ENCODE measurements at places on chromosomes 6 and 20.

- DNase-seq: no peak
Observed at GRCh38 chr6:21436625-21437024, 156.9 kb upstream of the SOX4 start.

DNA sequence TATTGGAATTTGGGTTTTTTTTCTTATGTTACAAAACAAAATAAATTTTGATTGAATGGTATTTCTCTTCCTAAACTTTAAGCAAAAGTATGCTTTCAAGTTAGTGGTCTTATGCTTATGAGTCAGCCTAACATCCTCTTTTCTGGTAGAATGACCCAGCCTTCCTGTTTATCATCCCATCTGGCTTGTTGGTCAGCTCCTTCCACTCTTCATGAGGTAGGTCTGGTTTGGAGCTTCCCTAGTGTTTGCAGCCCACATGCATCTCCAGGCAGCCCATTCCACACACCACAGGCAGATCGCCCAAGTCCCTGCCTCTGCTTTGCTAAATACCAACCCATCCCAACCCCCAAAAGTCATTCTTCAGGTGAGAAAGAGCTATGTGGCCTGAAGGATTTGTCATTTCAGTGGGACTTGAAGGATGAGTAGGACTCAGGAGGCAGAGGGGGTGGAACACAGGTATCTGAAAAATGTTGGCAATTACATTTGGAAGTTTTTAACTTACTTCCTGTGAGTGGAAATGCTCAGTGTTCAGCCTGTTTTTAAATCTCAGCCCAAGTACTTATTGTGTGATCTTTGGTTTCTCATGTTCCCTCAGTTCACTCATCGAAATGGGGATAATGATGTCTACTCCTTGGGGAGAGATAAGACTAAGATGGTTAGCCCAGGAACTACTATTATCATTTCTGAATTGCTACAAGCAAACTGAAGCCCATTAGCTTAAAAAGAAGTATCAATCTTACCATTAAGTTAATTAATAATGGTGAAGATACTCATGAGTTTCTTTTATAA is 294.0 kb downstream of the ADGB start:
- no peak for DNase-seq

DNA sequence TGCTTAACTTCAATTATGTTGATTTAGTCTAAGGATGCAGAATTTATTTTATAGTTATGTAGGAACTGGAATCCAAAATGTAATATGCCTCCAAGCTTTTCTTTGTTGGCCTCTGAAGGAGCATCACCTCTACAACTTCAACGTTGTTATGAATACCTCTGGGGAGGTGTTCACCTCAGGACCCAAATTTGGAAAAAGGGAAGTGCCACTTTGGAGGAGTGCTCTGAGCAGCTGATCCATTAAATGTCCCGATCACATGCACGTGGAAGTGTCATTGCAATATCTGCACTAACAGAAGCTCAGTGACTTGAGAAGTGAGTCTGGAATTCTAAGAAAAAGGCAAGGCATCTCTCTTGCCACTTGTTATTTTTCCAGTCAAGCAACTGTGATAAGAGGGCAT is 22.2 kb upstream of the SLC17A3 start:
- DNase-seq: no peak

GRCh38 chr6:126524811-126525326 is 185.0 kb downstream of the CENPW start:
- no peak for DNase-seq

DNA sequence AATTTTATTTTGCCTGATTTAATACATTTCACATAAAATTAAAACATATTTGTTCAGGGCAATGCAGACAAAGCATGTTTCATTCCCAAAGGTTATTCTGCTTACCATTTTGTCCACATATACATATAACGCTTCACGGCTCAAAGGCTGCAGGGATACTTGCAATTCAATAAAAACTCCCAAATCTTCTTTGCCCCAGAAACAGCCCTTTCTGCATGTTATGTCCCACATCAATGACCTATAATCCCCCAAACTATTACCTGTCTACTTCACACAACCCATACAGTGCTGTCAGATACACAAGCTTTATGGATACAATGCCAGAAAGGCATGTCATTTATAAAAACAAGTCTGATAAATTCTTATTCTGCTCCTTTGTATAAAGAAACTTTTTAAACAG is 20.2 kb downstream of the SNX5 start:
- no peak for DNase-seq

- no peak for DNase-seq
Observed at GRCh38 chr20:58841539-58842264, 9.0 kb downstream of the GNAS-AS1 start.

- no peak for DNase-seq
Observed at GRCh38 chr6:111652156-111652555, 46.5 kb upstream of the TRAF3IP2 start.

- no peak for DNase-seq
Observed at GRCh38 chr6:109743739-109744138, 52.6 kb downstream of the FIG4 start.

GRCh38 chr6:157282284-157282683 is 41.0 kb downstream of the TMEM242 start:
- no peak for DNase-seq

- no peak for DNase-seq
Observed at GRCh38 chr6:87333591-87334181, 4.6 kb upstream of the GJB7 start.

GRCh38 chr6:87944541-87944954 is 103.1 kb upstream of the SPACA1 start:
- DNase-seq: peak; percentile 71

- no peak for DNase-seq
Observed at GRCh38 chr6:15246217-15246665, 372 bp downstream of the JARID2 start.

DNA sequence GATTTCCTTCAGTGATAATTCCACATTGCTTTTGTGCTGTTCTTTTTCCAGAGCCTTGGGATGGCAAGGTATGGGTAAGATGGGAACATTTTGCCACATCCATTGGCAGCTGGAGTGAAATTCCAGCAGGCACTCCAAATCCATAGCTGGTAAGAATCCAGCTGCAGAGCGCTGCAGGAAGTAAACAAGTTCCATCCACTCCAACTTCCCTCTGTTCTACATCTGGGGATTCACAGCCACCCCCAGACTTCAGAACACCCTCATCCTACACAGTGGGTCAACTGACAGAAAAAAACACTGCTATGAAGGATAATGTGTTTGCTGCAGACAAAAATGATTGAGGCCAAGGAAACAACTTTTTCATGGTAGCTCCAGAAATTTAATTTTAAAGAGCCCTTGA is 747.8 kb downstream of the MAFB start:
- no peak for DNase-seq

DNA sequence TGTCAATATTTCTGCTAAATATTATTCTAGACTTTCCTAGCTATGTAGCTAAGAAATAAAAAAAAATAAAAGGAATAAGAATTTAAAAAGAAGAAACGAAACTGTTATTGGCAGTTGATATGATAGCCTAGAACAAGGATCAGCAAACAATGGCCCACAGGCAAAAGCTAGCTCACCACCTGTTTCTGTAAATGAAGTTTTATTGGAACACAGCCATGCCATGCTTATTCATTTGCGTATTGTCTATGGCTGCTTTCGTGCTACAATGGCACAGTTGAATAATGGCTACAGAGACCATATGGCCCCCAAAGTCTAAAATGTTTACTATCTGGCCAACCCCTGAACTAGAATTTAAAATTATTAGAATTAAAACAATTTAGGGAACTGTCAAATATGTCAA is 952.6 kb upstream of the MAP3K7 start:
- no peak for DNase-seq

GRCh38 chr6:142728364-142728763 is 216.6 kb downstream of the HIVEP2 start:
- DNase-seq: no peak

- no peak for DNase-seq
Observed at GRCh38 chr6:154306696-154307095, 49.9 kb downstream of the IPCEF1 start.

GRCh38 chr6:45132658-45133294 is 195.4 kb upstream of the RUNX2 start:
- DNase-seq: no peak

GRCh38 chr20:13121840-13122515 is 99.1 kb upstream of the ISM1 start:
- no peak for DNase-seq

- DNase-seq: no peak
Observed at GRCh38 chr6:170084166-170084730, 206.6 kb downstream of the DLL1 start.

DNA sequence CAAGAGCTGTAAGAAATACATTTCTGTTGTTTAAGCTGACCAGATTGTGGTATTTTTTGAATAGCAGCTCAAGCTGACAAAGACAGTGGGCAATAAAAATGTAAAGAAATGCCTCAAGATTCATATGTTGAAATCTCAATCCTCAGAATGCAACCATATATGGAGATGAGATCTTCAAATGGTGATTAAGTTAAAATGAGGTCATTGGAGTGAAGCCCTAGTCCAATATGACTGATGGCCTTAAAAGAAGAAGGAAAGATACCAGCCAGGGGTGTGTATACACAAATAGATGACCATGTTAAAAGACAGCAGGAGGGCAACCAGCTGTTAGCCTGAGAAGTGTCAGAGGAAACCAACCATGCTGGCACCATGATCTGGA is 7.1 kb upstream of the DDO start:
- DNase-seq: no peak

DNA sequence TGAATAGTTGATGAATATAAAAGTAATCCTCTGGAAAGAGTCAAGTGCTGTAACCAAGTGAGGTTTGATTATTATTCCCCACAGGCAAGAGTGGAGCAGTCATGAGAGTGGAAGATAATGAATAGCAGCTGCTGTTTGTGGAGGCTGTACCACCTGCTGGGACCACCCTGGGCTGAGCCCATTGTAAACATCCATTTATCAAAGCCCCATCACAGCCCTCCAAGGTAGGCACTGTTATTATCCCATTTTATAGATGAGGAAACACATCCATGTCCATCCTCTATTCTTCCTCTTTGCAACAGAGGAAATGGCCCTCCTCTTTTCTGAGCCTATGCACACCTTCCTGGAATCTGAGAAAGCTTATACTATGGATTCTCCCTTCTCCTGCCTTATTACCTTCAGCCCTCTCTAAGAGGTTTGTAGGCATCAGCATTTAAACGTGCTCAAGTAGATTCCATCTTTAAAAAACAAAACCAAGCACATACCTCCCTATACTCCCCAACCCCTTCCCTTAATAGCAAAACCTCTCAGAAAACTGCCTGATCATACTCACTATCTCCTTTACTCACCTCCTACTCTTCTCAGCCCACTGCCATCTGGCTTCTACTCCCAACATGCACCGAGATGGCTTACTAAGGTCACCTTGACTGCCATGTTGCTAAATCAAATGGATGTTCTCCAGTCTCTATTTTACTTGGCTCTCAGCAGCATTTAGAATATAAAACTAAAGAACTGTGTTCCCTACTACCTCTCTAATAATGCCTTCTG is 37.1 kb downstream of the CDH22 start:
- DNase-seq: no peak

- no peak for DNase-seq
Observed at GRCh38 chr20:59398537-59399205, 98.3 kb downstream of the EDN3 start.

GRCh38 chr6:34182751-34183531 is 37.1 kb upstream of the GRM4 start:
- DNase-seq: no peak

- no peak for DNase-seq
Observed at GRCh38 chr6:28442586-28442985, 705 bp downstream of the ZSCAN23 start.

DNA sequence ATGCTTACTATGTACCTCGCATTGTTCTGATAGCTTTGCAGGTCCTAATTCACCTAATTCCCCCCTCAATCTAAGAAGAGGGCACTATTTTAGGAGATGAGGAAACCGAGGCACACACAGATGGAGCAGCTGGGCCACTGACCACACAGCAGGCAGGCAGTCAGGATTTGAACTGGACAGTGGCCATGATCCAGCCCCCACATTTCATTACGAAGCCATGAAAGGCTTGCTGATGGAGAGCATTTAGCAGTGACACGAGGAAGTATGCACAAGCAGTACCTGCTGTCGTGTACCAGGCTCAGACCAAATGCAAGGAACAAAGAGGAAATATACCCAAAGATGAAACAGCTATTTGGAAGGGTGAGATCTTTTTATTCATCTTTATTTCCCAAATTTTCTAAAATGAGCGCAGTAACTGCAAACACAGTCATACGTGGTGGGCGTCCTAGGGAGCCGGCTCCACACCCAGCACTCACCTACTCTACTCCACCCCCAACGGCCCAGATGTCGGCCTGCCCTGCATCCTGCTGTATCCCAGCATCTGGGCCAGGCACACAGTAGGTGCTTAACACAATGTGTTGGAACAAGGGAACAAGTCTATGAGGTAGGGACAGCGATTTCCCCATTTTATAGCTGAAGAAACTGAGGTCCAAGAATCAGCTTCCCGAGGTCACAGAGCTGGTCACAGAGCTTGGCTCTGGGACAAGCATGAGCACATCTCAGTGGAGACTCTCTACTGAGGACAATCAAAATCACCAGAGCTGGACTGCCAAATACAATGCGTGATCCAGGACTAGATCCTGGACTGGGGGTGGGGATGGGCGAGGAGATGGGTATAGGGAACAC is 15.0 kb downstream of the PREX1 start:
- no peak for DNase-seq

DNA sequence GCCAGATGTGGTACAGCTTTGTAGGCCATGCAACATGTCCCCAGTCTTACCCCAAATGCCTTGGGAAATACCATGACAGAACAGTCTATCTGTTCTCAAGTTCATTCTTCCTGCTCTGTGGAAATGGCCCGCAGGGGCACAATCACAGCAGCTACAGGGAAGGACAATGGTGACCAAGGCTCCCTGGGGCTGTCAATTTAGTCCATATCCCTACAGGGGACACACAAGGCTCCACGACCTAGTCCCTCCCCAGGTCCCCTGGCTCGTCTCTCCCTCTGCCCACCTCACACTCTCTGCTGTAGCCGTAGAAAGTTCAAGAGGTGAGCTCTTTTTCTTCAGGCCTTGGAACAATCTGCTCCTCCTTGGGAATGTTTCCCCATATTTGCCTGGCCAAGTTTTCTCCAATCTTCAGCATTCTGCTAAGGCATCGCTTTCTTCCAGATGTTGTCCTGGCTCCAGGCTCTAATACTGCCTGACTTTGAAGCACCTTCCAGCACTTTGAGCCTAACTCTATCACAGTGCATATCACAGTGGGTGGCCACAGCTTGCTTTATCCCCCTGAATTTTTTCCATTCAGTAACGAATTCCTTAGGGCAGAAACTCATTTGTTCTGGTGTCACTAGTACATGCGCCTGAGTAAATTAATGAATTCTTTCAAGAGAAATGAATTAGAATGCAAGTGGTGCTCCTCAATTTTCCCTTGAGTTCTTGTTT is 92.6 kb downstream of the MAP3K7 start:
- no peak for DNase-seq

GRCh38 chr6:91562955-91563354 is 976.1 kb upstream of the MAP3K7 start:
- DNase-seq: no peak

GRCh38 chr6:42249279-42249678 is 31.6 kb upstream of the MRPS10 start:
- DNase-seq: peak; percentile 52
